IMR-90 (cell line): ENCODE measurements at places on chromosomes 3 and 15. TPM values are rescaled to one million over a fixed set of nuclear protein-coding genes. Genes with fewer than 3 reads are reported as not detected.

TTLL13 gene
- total RNA-seq, result not detected in 2 replicates

GRAMD1C gene
- 5.0 and 9.4 TPM in 2 replicates for total RNA-seq

GP9 gene
- total RNA-seq, result not detected in 2 replicates

GBE1 gene
- total RNA-seq, result 90.3 and 122 TPM in 2 replicates

CPNE4 gene
- total RNA-seq, result not detected in 2 replicates

OXTR gene
- total RNA-seq, result 56.1 and 76.9 TPM in 2 replicates

DNA sequence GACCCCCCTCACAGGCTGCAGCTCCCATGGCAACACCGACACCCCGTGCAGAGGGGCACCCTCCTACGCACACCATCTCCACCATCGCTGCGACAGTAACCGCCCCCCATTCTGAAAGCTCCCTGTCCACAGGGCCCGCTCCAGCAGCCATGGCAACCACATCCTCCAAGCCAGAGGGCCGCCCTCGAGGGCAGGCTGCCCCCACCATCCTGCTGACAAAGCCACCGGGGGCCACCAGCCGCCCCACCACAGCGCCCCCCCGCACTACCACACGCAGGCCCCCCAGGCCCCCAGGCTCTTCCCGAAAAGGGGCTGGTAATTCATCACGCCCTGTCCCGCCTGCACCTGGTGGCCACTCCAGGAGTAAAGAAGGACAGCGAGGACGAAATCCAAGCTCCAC, 19.9 kb upstream of the BFSP2 start:
- H3K27me3 ChIP-seq, result no peaks in the 10 kb centered on the region
- 0 out of 2 replicates have a peak, but pooled peaks cover 2% of the 10 kb centered on the region for H3K4me1 ChIP-seq
- H3K4me3 ChIP-seq, result no peak overlapping the region
- no peak overlapping the region for H3K27ac ChIP-seq
- no peaks in the 10 kb centered on the region for H3K36me3 ChIP-seq

DNA sequence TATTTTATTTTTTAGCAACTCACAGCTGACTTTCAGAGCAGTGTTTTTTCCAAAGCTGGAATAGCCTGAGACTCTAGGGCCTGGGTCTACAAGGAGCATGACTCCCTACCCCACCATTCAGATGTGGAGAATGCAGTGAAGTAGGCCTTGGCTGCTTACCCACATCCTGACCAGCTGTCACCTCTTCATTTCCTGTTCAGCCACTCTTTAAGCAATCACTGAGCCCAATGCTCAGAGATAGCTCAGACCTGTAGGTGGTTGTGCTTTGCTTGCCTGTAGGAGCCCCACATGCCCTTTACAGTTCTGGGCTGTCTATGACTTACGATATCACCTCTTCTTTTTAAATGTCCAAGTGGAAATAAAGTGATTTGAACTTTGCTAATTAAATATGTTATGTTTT, 148.1 kb downstream of the NEK11 start:
- H3K36me3 ChIP-seq, result no peaks in the 10 kb centered on the region
- H3K4me1 ChIP-seq, result no peaks in the 10 kb centered on the region
- H3K27ac ChIP-seq, result no peak overlapping the region
- no peak overlapping the region for H3K4me3 ChIP-seq

DNA sequence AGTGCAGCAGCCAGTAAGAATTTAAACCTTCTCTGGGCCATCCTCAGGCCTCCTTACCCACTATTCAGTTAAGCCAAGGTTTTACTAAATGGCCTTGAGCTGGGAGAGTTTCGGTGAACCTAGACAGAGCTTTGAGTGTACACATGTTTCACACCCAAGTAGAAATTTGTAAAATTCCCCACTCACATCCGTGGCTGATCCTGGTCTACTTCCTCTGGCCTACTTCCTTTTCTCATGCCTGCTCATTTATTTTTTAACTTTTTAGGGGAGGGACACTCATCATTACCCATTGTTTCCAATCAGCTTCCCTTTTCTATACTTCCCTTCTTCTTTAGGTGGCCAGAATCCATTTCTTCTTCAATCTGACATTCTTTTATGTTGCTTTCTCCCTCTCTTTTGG, 7.6 kb downstream of the CX3CR1 start:
- no peak overlapping the region for H3K27ac ChIP-seq

- H3K36me3 ChIP-seq, result no peaks in the 10 kb centered on the region
- H3K4me1 ChIP-seq, result no peaks in the 10 kb centered on the region
- H3K27ac ChIP-seq, result no peak overlapping the region
Observed at GRCh38 chr3:125203731-125204130, 8.8 kb downstream of the SLC12A8 start.
